Right atrium auricular region (tissue), 2 donors: ENCODE measurements at places on chromosomes 7 and 10. TPM values are rescaled to one million over a fixed set of nuclear protein-coding genes. Genes with fewer than 3 reads are reported as not detected.

DNA sequence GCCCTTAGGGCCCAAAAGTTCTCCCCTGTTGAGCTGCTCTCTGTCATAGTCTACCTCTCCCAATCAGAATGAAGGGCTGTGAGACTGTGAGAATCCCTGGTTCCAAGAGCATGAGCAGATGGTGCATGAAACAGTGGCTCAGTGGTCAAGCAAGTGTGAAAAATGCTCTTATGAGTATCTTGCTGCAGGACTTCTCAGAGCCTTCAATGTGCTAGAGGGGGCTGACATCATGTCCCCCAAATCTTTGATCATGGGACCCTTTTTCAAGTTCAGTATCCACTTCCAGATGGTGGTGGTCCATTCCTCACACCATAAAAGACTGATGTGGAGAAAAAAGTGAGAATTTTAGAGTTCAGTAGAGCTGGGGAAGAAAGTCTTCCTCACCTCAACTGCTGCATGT is 265.3 kb upstream of the HABP2 start:
- DNase-seq: no peak

GRCh38 chr10:58104351-58104751 is 163.3 kb downstream of the IPMK start:
- no peak for DNase-seq

- DNase-seq: no peak
These were observed 79.9 kb upstream of the THSD7A start for GRCh38 chr7:11911900-11912299.

GRCh38 chr7:101547916-101548661 is 81.0 kb downstream of the MYL10 start:
- no peak for DNase-seq

DNA sequence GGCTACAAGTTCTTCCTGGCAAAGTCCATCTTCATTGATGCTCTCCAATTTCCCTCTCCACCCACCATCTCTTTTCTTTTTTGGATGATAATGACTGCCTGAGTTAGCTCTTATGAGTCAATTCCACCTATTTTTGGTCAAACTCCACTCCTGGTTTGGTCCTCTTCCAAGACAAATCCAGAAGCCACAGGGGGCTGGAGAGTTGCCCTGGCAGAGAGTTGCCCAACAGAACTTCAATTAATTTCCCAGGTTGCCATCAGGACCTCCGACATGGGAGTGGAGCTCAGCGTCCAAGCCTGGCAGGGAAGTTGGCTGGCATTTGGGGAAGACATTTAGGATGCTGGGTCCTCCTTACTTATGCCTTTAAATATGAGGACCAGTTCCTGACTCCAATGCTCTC is 29.2 kb upstream of the KCNMA1 start:
- DNase-seq: no peak

GRCh38 chr7:91750091-91750490 is 130.4 kb downstream of the MTERF1 start:
- no peak for DNase-seq

GRCh38 chr7:35691366-35691765 is 3.6 kb downstream of the HERPUD2 start:
- no peak for DNase-seq

OPN4 gene
- total RNA-seq: 0.31 TPM

UCN3 gene
- not detected for total RNA-seq

EBLN1 gene
- not detected for total RNA-seq
